ENCODE measurements at places on chromosomes 11 and 22.

- no peak for DNase-seq
Observed at GRCh38 chr22:30572840-30573593, 1.4 kb downstream of the GAL3ST1 start.

DNA sequence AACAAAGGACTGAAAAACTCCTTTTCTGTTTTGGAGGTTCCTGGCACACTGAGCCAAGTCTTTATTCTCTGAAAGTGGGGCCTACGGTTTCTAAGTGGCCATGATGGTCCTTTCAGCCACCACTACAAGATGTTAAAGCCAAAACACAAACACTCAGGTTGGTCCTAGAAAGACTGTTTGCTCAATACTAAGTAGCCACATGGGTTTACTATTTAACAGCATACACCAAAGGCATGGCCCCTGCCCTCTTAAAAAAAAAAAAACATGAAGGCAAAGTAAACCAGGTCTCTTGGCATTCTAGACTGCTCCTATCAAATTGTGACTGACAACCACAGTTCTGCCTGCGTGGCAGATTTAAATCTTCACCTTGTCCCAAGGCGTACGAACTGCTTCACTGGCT, 123.6 kb upstream of the BID start:
- DNase-seq = no peak

DNA sequence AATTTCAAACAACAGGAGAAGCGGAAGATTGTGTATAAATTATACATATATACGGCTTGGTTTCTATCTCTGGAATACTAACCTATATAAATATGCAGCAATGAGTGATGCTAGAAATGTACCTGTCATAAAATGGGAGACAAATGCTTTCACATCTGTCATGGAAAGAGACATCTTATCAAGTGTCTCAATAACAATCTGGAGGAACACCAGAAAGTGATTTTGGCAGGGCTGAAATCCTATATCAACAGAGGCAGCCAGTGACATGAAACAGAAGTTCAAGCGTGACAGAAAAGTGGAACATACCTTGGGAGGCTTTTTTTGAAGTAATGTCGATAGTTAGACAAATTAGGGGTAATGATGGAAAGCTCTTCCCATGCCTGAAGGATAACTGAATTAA, 834.6 kb downstream of the JRKL start:
- no peak for DNase-seq

- no peak for DNase-seq
Observed at GRCh38 chr11:70721006-70721405, 322.7 kb downstream of the CTTN start.

DNA sequence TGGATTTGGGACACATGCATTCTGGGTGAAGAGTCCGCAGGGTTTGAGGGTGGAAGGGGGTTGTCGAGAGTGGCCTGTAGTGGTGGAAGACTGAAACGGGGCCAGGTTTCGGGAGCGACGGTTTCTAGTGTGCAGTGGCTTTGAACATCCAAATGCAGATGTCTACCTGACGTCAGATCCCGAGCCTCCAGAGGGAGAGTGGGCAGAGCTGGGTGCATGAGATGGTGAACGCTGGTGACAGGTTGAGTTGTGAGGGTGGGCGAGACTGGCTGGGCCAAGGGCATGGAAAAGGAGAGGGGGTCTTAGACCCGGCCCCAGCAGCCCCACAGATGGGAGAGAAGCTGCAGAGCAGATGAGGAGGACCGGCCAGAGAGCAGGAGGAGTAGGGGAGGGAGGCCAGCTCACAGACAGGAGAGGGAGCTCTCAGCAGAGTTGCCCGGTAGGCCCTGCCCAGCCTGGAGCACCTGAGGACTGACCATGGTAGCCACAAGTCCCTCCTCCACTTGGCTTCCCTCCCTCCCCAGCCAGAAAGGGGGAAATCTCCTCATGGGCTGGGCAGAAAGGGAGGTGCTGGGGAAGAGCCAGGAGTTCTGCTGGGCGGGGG, 14.2 kb downstream of the KCNJ4 start:
- no peak for DNase-seq

GRCh38 chr11:32905028-32905667, 12.5 kb downstream of the QSER1 start:
- no peak for DNase-seq

- no peak for DNase-seq
Observed at GRCh38 chr22:48758881-48759875, 1068.5 kb downstream of the BRD1 start.

DNA sequence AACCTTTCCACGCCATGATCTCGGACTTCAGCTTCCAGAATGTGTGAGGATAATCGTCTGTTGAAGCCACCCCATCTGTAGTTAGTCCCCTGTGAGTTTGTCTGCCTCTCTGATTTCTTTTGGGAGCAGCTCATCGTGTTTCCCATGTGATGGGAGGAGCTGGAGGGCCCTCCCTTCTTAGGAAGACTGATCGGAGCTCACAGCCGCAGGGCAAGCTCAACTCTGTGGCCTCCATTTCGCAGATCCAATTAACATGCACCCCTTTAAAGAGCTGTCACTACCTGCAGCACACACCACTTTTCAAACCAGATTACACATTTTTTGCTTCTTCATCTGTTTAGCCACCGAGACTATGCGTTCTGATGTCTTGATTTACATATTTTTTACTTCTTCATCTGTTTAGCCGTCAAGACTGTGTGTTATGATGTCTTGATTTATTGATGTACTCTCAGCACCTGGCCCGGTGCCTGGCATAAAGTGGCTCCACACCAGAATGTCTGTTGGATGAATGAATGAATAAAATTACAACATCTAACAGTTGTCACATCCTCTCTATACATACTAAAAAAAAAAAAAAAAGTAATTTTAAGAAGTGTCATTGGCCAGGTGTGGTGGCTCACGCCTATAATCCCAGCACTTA, 14.9 kb upstream of the PPFIA1 start:
- no peak for DNase-seq

- DNase-seq = no peak
Observed at GRCh38 chr11:119181677-119182412, 3.4 kb upstream of the NHERF4 start.

DNA sequence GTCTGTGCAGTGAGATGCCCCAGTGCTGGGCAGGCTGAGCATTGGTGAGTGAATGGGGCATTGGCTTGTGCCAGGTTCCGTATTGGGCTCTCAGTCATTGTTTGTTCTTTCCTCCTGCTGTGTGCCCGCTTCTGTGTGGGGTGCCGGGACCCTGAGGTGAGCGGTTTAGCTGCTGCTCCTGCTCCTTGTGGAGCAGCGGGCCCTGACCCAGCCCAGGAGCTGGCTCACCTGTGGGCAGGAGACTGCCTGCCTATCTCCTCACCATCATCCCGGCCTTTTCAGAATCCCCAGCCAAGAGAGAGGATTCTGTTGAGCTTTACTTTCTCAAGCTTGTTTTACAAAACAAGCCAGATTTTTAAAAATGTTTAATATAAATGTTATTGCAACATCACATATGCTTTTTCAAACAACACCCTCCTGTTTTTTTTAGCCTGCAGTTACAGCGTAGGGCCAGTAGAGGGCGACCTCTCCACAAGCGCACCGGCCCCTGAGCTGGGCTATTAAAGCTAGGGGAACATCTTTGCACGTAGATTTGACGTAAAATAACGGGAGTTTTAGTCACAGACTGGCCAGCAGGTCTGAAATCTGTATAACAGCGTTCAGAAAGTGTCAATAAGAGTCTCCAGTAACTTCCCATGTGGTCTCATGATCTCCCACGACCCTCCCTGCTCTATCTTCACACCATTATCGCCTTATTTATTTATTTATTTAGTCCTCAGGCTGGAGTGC, 25.1 kb upstream of the RELT start:
- DNase-seq = peak; percentile 27

GRCh38 chr22:45284705-45285262, at the start of gene UPK3A:
TSS of gene UPK3A (plus strand) at chr22:45284949. CDS start at chr22:45285014, 65 bp downstream.
- peak; percentile 55 for DNase-seq

DNA sequence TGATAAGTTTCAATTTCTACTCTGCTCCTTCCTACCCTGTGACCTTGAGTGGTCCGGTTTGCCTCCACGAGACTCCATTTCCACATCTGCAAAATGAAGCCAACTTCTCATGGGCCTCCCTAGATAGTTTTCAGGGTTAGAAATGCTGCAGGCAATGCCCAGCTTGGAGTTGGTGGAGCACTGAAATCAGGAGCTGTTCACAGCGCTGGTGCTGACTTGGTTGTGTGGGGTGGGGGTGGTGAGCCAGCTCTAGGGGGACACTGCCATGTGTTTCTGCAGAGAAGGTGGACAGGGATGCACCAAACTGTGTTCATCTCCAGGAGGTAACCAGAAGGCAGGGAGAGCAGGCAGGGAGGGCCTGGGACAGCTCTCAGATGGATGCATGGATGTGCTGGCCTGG, 37.0 kb downstream of the SGSM1 start:
- DNase-seq = no peak

DNA sequence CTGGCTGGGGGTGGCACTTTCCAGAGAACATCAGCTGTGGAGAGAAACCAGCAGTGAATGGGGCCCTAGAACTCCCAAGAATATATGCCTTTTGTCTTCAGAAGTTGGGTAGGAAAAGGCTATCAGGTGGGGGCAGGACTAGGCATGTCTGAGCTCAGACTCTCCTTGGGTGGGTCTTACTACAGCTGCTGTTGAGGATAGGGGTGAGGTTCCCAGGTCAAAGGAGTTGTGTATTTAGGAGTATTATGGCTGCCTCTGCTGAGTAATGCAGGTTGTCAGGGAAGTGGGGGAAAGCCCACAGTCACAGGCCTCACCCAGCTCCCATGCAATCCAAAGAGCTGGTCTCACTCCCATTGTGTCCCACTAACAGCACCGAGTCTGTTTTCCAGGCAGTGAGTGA, 26.1 kb downstream of the SLC22A9 start:
- no peak for DNase-seq

GRCh38 chr11:69536406-69536805, 54.9 kb downstream of the LINC01488 start:
- no peak for DNase-seq

DNA sequence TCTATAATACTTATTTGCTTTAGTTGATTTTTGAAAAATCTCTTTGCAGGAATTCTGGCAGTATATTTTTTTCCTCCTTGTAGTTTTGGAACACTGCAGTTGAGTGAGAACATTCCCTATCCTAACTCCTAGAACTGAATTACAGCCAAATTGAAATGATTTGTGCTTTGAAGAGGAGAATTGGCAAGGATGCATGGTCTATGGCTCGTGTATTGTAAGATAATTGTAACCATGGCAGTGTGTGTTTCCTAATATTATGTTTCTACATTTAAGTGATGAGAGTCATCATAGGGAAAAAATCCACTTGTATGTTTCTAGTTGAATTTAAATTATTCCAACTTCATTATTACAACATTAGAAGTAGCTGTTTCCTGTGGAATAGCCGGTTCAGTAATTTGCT, 80.9 kb upstream of the MYO18B start:
- DNase-seq = no peak

- DNase-seq = no peak
Observed at GRCh38 chr11:113204280-113204679, 110.1 kb upstream of the TTC12 start.

DNA sequence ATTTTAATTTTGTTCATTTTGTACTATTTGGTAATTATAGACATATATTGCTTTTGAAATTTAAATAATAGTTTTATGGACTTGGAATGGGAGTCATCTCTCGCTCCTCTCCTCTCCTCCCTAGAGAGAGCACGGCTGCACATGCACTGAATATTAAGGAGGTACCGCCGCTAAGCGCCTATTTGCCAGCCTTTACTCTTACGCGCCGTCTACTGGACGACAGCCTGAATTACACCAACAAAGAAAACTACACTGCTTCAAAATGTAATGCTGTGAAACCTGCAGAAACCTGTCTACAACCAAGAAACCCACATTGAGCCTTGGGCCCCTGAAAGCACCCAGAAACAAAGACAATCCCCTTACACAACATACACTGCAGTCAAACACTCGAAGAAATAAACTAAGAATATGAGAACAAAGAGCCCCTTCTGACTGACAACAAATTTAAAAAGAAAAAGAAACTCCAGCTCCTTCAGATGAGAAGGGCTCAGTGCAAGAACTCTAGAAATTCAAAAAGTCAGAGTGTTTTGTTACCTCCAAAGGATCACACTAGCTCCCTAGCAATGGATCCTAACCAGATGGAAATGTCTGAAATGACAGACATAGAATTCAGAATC, 737.2 kb downstream of the LRRC4C start:
- no peak for DNase-seq

- DNase-seq = no peak
Observed at GRCh38 chr22:28627791-28628190, 51.8 kb downstream of the TTC28 start.

- no peak for DNase-seq
Observed at GRCh38 chr22:37995460-37995859, 11.1 kb upstream of the SOX10 start.

DNA sequence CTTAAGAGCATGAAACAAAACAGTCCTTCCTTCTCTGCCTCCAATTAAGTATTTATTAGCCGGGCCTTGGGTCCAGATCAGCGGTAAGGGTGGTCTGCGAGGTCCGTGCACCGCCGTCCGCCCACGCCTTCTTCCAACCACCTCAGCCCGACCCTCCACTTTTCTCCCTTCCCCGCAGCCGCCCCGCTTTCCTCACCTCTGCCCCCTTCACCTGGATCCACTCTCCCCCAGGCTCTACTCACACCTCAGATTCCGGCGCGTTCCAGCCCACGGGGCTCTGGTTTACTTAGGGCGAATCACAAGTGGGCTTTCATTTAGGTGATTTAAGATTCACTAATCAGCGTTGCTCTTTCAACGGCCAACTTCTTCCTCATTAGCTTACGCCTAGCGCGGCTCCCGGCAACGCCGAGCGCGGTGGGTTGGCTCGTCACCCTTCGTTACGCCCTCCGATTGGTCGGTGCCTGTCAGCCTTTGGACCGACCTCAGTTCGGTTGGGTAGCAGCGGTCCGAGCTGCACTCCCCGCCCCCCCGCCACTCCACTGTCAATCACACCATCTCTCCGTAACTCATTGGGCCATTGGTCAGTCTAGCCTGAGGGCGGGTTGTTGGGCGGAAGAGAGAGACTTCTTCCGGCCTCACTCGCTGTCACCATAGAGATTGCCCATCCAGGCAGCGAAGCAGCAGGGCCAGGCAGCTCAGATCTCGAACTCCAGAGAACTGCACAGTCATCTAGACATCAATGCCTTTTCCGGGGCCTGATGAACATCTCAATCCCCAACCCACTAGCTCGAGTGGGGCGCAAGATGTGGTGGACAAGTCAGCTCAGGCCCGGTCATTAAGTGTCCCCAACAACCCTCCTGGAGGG, at the start of gene TMEM218:
TSS of gene TMEM218 (minus strand) at position 284 of the 865 bp plus-strand sequence. CDS start 9,385 bp downstream, outside the sequence.
- DNase-seq = peak; percentile 90

- DNase-seq = no peak
Observed at GRCh38 chr11:32005786-32006416, 85.0 kb upstream of the RCN1 start.

DNA sequence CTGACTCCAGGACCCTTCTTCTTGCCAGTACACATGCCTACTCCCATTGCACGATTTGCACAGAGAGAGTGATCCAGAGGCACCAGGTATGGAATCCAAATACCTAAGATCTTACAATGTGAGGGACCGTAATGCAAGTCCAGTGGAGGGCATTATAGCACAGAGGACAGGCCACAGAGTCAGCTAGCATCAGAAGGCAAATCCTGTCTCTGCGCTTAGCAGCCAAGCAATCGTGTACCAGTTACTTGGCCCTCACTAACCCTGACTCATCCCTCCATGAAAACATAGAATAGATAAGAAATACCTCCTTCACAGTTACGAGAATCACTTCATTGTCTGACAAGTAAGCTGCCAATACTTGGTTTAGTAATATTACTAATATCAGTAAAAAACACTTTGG, 69.7 kb upstream of the SLC6A5 start:
- no peak for DNase-seq

Measured in stimulated activated CD4-positive, alpha-beta T cell treated with anti-CD3 and anti-CD28 coated beads, Interleukin-15, amount 100 ng/mL, for 1 hour (primary cell).